Stimulated activated CD8-positive, alpha-beta memory T cell treated with anti-CD3 and anti-CD28 coated beads, Interleukin-2, amount 100 ng/mL, for 1 hour (primary cell): ENCODE measurements at places on chromosomes 11 and 22.
A peak's percentile ranks its signal among the peaks of the same experiment; 100 is the strongest.

DNA sequence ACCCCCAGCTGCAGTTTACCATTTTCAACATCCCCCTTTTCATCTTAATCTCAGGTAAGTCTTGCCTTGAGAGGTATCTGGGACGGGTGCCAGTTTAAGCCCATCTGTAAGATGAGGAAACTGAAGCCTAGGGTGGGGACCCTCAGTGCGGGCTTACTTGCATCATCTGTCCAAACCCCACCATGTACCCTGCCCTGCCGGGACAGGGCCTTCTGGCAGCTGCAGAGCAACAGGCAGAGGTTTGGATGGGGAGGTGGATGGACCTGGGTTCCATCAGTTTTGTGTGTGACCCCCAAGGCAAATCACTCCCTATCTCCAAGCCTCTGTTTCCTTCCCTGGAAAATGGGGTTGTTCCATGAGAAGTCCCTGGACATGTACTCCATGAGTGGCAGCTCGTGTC lies 67.5 kb downstream of the MN1 start:
- no peak for DNase-seq

GRCh38 chr22:42966497-42966896 lies 48.5 kb downstream of the PACSIN2 start:
- no peak for DNase-seq

- DNase-seq: no peak
Observed at GRCh38 chr11:33953289-33953688, 61.4 kb upstream of the LMO2 start.

- no peak for DNase-seq
Observed at GRCh38 chr11:81420668-81421250, 1312.9 kb downstream of the FAM181B start.

- DNase-seq: no peak
Observed at GRCh38 chr11:126090452-126090851, 27.8 kb upstream of the CDON start.

DNA sequence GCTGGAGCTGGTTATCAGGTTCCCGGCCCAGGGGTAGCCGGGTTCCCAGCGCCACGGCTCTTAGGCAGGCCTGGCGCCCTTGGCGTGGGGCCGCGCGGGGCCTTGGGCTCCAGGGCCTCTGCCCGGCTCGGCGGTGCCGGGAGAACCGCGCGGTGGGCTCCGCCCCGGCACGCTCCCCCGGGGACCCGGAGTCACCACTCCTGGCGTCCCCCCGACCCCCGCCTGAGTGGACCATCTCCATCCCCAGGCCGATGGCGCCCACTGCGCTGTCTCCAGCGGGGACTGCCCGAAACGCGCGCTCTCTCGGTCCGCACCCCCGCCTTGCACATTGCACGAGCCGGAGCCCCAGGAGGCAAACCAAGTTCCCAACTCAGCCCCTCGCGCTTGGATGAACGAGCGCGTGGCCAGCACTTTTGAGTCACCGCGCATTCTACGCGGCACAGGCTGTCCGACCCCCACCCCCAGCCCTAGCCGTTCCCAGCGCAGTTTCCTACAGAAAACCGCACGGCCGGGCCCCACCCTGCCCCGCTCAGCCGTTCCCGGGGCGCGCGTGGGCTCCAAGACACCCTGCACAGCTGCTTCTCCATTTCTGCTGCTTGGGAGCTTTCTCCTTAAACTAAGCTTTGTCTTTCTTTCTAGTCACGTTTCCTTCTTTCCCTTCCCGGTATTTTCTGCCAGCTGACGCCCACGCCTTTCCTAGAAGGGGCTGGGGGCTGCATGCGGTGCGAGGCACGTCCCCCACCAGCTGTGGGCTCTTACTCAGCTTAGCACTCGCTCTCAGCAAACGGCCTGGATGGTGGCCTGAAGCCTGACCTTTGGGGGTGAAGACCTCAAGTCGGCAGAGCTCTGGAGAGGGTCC lies 650 bp upstream of the CHID1 start:
- DNase-seq: peak; percentile 16

DNA sequence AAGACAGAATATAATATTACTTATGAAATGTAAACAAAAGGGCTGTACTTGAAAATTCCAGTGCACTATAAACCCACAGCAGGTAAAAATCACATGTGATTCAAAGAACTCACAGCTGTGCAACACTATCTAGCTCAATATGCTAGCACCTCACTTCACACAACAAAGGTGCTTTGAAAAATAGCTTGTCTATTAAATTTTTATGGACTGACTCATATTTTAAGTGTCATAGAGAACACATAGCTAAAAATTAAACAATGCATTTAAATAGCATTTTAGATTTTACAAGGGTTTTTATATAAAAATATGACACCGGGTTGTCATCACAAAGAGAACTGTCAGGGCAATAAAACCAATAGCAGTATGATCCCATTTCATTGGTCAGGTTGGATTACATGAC lies 1390.5 kb upstream of the TENM4 start:
- no peak for DNase-seq

- DNase-seq: no peak
Observed at GRCh38 chr22:43745783-43746356, 66.2 kb downstream of the EFCAB6 start.

DNA sequence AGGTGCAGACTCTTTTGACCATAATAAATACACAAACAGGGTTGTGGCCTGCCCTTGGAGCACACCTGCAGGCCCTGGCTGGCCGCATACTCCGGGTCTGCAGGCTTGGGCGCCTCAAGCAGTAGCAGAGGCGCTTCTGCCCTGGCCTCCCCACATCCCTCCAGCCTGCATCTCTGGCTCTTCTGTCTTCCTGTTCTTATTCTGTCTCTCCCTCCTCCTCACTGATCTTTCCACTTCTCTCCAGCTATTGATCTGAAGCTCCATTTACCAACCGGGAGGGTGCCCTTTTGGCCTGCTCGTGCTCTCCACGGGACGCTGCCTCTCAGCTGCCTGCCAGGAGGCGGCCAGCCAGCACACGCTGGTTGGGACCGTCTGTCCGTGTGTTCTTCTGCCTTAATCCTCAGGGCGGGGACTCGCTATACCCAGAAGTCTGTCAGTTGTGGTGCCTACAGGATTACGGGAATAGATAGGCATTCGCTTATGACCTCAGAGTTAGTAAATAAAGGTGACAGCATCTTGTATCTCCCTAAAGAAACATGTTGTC lies 5.2 kb downstream of the UPB1 start:
- no peak for DNase-seq
